NCI-H187 (cell line): ENCODE measurements at places on chromosomes 7 and 10.

DNA sequence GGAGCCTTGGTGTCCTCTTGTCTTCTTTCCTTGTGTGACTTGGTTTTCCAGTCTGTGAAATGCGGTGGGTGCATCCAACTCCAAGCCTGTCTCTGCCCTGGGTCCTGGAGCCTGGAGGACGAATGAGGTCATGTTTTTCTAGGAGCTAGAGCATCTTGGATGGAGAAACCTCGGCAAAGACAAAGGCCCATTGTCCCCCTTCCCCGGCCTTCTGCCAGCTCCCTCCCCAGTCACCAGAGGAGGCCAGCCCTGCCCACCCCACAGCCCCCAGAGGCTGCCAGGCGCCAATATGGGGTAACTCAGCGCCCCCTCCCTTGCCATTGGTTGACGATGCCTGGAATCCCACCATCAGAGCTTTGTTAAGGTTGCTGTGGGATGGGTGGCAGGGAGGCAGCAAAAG, 40.4 kb downstream of the KCTD7 start:
- DNase-seq = no peak

DNA sequence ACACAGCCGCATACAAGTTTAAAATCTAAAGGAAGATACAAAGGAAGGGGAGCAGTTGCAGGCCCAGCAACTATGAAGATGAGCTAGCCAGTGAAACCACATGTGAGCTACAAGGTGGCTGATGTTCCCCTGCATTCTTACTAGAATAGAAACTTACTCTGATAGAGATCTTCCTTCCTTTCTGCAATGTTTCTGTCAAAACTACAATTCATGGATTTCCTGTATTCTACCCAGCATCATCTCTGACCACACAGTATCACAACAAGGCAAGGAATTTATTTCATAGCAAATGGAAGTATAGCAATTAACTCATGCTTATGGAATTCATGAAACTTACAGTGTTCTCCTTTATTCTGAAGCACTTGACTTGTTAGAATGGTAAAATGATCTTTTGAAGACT, 68.7 kb upstream of the AASS start:
- no peak for DNase-seq

DNA sequence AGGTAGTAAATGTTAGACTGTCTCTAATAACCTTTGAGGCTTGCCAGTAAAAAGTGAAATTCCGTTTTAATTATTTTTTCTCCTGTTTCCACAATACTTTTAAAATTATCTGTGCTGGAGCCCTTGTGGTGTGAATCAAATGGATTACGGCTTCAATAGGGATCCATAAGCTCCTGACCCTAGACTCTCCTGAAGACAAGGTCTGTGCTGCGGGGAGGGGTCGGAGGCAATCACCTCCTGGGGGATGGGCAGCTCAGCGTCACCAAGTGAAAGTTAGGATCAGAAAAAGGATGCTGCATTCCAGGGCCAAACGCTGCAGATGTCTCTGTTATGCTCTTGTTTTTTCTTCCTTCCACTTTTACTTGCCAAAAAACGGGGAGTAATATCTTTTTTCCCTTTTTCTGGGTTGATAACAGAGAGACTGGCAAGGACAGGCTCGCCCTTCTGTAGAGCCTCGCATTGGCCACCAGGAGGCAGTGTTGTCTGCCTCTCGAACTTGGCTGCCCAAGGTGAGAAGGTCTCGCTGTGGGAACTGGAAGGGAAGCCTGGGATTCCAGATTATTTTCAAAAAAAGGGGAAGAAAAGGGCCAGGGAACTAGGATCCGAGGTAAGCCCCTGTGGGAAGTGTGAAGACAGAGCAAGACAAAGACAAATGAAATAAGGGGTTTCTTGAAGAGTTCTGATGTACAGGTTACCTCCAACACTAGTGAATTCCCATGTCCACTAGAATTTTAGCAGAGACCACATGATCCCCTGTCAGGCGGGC, 621.9 kb downstream of the ACTR3B start:
- no peak for DNase-seq

GRCh38 chr10:124403548-124403947, 15.2 kb downstream of the OAT start:
- DNase-seq = no peak

- DNase-seq = no peak
These were observed 103.3 kb upstream of the IGFBP3 start for GRCh38 chr7:46024263-46024916.

DNA sequence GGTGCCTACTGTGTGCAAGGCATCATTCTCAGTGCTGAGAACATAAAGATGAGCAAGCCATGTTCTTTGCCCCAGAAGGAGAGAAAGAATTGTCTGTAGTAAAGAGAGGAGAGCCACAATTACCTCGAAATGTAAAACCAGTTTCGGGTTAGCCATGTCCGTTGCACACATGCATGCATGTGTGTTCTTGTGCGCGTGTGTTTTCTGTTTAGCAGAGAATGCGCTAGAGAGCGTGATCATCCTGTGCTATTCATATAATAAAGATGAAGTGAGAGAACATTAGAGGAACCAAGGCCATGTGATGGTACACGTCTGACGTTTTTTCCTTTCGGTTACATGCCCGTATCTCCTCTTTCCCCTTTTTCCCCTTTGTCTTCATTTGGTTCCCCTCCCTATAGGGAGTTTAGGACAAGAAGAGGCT, 158.2 kb downstream of the CELF2 start:
- no peak for DNase-seq

GRCh38 chr7:39240864-39241263, 263.2 kb downstream of the POU6F2 start:
- no peak for DNase-seq

GRCh38 chr10:110806335-110806734, 65.4 kb upstream of the PDCD4 start:
- DNase-seq = no peak

DNA sequence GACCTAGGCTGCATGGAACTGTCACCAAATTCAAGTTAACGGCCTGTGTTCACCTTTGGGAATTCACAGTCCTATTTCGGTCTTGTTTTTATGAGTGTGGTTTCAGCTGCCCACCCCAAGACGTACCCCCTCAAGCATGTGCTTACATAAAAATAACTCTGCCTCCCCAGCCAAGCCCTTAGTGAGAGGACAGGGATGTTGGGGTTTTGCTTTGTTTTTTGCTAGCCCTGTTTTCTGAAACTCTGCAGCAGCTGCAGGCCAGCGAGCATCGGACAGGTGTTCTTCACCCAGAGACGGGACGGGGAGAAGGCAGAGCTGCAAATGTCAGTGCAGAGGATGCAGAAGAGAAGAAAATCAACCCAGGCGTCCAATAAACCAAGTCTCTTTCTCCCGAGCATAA, 13.5 kb downstream of the CHST15 start:
- no peak for DNase-seq

GRCh38 chr7:107370816-107371215, 99.0 kb upstream of the GPR22 start:
- no peak for DNase-seq

GRCh38 chr7:94047956-94048355, 43.8 kb upstream of the BET1 start:
- DNase-seq = no peak

DNA sequence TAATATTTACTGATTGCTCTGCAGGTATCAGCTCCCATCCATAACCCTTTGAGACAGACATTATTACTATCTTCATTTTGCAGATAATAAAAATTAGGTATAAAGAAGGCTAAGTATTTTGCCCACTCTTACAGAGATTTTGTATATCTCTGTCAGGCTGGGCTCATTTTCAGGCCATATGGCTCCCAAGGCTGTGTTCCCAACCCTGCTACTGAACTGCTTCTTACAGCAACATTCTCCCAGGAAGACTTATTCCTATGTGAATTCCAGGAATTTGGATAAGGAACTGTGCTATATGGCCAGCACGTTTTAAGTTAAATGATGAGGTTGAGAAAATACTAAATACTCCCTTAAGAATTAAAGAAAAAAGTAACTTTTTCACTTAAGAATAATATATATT, 1.9 kb upstream of the TMEM106B start:
- no peak for DNase-seq

GRCh38 chr10:129766611-129767550, 197.2 kb downstream of the EBF3 start:
- DNase-seq = no peak

DNA sequence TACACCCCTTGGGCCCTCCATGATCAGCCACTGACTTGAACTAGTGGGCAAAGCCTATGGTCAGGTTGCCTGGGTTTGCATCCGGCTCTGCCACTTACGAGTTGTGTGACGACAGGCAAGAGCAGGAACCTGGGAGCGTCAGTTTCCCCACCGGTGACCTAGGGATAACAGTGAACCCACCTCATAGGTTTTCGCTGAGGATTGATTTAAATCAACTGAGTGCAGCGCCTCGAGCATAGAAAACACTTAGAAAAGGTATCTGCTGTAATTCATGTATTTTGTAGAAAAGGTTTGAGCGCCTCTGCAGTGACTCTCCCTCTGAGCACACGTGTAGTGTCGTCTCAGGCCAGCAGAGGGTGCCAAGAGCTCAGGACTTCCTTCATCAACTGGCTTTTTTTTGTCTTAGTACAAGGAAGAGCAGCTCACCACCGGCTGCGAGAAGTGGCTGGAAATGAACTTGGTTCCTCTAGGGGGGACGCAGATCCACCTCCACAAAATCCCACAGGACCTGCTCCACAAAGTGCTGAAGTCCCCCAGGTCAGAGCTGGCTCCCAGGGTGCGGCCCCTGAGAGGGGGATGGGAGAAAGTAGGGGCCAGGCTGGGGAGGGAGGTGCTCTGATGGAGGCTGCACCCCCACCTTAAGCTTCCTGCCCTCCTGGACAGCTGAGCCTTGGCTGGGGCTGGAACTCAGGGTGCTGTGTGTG, 27.7 kb downstream of the BTBD16 start:
- peak; percentile 23 for DNase-seq

GRCh38 chr7:121406944-121407343, 10.8 kb upstream of the FAM3C start:
- DNase-seq = no peak

GRCh38 chr10:7410862-7411670, at the start of gene SFMBT2:
Gene SFMBT2, minus strand, starts transcription at chr10:7411034. Its CDS starts 29,136 bp downstream, at chr10:7381898.
- DNase-seq = peak; percentile 23

DNA sequence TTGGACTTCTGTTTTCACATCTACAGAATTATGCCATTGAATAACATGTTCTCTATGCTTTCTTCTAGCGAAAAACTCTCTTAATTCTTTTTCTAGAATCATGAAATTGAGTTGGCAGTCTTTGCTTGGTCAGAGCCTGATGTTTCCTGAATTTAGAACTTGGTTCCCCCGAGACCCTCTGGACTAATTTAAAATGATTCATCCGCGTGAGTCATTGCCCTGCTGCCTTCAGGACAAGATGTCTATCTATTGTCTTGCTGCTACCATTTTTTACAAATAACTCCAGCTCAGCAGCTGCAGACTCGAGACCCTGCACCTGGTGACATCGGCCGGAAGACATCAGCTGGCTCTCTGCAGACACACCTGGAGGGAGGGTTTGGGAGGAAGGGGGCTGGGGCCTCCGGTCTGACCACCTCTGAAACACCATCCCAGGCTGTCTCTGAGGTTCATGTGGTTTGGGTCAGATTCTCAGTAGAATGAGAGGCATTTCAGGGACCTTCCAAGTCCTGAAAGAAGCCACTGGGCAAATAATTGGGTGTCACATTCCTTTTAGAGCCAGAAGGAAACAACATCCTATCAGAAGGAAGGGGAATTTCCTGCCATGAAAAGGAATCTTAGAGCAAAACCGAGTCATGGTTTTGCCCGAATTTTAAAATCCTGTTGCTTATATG, 20.9 kb upstream of the KLF6 start:
- peak; percentile 17 for DNase-seq

- no peak for DNase-seq
These were observed 429.9 kb upstream of the SEMA3A start for GRCh38 chr7:84624527-84624926.

- DNase-seq = no peak
These were observed 61.6 kb downstream of the LHPP start for GRCh38 chr10:124522933-124523871.

- DNase-seq = no peak
These were observed 97.5 kb upstream of the CREB5 start for GRCh38 chr7:28314841-28315240.

GRCh38 chr10:125355657-125356056, 195.3 kb upstream of the CTBP2 start:
- DNase-seq = no peak

- DNase-seq = no peak
These were observed 153.6 kb downstream of the ARHGAP21 start for GRCh38 chr10:24569828-24570657.

- DNase-seq = no peak
These were observed 28.9 kb downstream of the COL17A1 start for GRCh38 chr10:104056619-104057273.

GRCh38 chr7:28958235-28958979, at the start of gene TRIL:
Gene TRIL, minus strand, starts transcription at chr7:28958330. Its CDS starts 284 bp downstream, at chr7:28958046.
- DNase-seq = no peak

DNA sequence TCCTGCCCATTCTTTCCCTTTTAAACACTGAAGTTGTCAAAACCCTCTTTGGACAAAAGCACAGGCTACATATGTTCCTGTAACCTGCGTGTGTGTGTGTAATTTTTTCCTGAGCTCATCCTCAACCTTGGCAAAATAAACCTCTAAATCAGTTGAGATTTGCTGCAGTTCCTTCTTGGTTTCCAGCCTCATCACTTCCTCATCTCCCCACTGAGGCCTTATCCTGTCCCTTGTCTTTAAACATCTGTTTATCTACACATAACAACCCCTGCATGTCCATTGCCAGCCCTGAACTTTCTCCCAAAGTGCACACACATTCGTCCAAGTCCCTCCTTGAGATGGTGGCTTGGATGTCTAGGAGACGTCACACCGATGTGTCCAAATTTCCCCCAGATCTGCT, 35.5 kb downstream of the LYZL2 start:
- no peak for DNase-seq

- no peak for DNase-seq
These were observed 9.8 kb downstream of the IMPDH1 start for GRCh38 chr7:128399991-128400390.
